ENCODE measurements at places on chromosomes 1 and 21.

GRCh38 chr1:226001963-226002666 is 3.0 kb upstream of the SDE2 start:
- peak; percentile 67 for DNase-seq

- DNase-seq = peak; percentile 60
Observed at GRCh38 chr1:26826261-26827105, at the start of gene ZDHHC18. ZDHHC18 (plus strand) TSS chr1:26826688; CDS start chr1:26826805, 117 bp downstream.

- DNase-seq = no peak
Observed at GRCh38 chr1:96475903-96476302, 245.7 kb upstream of the PTBP2 start.

- no peak for DNase-seq
Observed at GRCh38 chr1:160244209-160244608, 18.1 kb downstream of the DCAF8 start.

DNA sequence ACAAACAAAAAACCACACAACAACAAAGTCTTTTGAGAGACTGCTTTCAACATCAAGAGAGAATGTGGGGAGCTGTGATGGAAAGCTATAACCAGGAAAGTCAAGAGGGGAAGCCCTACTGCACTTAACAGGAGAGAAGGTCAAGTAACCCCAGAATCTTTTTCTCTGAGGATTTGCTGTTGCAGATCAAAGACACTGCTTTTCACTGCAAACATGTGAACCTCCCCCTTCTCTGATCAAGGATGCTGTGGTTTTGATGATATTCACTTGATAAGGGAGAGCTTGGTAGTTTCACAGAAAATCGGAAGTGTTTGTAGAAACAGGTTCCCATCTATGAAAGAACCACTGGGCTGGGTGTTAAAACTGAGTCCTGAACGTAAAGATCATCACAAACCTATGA is 4.8 kb downstream of the ETV3 start:
- no peak for DNase-seq

DNA sequence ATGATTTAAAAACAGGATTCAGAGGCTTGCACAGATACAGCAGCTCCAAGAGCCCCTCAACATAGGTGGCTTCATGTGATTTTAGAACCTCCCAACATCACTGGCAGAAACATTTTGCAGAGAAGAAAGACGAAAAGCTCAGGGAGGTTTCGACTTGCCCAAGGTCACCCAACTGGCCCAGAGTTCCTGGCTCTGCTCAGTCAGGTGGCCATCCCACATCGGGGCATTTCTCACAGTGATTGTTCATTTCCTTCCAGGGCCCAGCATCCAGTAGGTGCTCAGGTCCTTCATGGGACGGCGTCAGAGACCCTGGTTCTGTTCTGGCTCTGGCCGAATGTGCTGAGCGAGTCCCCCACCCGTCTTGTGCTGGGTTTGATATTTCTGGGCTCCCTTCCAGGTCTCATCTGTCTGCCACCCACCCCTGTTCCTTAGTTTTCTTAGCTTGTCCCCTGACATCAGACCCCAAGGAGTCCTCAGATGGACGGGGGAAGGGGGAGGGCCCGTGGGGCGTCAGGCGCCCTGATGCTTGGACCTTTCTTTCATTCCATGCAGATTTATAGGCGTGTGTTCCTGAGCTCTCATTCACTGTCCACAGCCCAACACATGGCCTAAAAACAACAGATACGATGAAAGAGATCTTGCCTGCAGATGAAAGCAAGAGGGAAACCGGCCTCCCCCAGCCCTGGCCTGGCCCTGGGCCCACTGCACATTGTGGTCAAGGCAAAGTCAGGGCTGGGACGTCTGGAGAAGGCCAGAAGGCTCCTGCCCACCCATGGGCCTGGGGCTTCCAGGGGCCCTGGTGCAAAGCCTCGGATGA is 123.1 kb upstream of the ZBTB40 start:
- no peak for DNase-seq

DNA sequence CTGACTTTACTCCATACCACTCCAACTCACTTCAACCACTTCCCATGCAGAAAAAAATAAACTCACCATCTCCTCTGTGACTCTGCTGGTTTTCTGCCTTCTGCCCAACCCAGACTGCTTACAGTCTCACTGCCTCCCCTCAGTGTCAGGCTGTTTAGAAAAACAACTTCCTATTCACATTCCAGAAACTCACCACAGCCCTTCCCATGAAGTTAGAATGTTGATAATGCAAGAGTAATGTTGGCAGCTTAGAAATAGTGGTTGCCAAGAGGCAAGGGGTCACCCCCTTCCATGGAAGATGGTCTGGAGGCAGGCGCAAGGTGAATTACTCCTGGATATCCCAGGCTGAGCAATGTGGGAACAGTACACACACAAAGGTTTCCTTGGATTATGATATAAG is at the start of gene SELP:
Gene SELP (minus strand): TSS at position 119 of the 400 bp plus-strand sequence. CDS start 50 bp downstream, at position 69.
- DNase-seq = no peak

DNA sequence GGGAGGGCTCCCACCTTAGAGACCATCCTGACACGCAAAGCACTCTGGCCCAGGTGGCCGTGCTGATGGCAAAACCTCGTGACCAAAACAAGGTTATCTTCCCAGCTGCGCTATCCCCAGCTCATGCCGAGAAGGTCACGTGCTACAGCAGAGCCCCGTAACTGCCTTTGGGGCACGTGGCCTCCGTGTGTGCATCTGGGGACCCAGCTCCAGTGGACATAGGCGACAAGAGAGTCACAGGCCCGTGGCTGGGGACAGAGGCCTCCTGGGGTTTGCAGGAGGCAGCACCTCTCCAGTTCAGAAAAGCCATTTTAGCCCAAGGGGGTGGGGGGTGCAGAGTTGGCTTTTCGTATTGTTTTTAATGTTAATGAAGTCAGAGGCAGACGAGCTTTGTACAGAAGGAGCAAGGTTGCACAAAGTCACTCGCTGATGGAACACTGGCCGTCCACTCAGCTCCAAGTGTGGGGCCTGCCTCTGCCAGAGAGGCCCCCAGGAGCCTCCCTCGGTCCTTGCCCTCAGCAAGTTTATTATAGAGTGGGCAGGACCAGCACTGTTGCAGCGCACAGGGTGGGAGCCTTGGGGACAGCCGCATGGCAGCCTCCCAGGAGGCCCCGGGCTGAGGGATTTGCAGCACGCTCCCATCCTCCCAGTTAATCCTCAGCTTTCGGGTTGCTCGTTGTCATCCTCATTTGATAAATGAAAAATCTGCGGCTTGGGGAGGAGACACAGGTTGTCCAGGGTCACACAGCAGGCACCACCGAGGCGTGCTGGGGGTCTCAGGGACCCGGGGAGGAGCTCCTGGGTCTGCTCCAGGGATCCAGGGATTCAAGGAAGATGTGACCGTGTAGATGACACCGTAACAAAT is 8.0 kb upstream of the PDE9A start:
- no peak for DNase-seq
